ENCODE measurements at places on chromosomes 2 and 18.

DNA sequence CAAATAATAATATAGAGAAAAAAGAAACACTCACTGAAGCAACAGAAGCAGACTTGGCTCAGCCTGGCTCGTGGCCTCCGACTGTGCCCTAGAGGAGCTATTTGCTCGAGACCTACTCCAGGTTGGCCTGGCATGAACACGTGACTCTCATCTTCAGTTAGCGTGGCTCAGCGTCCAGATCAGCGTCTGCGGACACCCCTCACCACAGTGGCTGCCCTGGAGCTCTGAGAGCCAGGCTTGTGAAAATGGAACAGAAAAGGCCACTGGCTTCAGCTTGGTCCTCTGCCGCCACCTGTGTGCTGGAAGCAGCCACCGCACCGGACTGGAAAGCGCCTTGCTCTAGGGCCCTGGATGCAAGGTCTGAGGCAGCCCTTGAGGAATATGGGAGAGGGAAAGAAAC, 1184.0 kb upstream of the GYPC start:
- no peak for DNase-seq

GRCh38 chr18:849021-849420, 37.0 kb upstream of the YES1 start:
- DNase-seq = no peak

GRCh38 chr18:55687106-55687505, 99.1 kb upstream of the TCF4 start:
- DNase-seq = no peak

DNA sequence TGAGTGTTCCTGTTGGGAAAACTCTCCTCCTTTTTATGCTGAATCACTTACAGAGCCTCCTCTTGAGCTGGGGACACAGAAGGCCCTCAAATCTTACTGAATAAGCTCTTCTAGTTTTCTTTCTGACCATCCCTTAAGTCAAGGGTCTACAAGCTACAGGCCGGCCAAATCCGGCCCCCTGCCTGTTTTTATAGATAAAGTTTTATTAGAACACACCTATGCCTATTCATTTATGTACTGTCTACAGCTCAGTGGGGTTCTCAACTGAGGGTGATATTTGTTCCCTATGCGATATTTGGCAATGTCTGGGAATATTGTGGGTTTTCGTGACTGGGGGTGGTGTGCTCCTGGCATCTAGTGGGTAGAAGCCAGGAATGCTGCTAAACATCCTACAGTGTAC, 14.0 kb downstream of the CDC42EP3 start:
- DNase-seq = no peak

DNA sequence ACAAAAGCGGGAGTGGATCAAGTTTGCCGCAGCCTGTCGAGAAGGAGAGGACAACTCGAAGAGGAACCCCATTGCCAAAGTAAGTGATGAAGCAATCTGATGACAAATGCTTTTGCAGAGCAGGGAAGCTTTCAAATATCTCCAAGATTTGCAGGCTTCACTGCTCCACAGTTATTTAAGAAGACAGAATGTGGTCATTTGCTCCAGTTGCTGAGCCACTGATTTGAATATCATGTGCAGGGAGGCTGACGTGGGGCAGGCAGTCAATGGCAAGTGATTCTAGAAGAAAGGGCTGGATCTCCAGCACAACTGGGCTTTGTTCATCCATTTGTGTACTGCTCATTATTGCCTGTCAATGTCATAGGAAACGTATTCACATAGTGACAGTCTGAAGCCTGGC, 10.2 kb downstream of the DSG4 start:
- no peak for DNase-seq

DNA sequence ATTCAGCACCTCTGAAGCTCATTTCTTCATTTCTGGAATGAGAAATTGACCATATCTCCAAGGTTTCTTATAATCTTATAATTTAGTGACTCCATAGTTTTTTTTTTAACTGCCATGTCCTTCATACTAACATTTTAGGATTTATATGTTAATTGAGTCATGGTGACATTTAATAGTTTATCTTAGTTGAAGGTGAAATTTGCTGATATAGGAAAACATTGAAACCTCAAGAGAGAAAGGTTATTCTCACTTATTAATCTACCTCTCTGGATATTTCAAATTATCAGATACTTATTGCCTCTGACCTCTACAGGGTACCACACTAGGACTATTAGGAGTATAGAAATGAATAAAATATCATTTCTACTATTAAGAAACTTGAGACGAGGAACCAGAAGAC, 499.0 kb downstream of the NUP35 start:
- no peak for DNase-seq

GRCh38 chr2:28565033-28565432, 69.2 kb downstream of the PLB1 start:
- DNase-seq = no peak

- DNase-seq = no peak
Observed at GRCh38 chr2:37109523-37109922, 25.2 kb downstream of the GPATCH11 start.

GRCh38 chr2:188997263-188997662, 23.1 kb downstream of the COL3A1 start:
- no peak for DNase-seq

DNA sequence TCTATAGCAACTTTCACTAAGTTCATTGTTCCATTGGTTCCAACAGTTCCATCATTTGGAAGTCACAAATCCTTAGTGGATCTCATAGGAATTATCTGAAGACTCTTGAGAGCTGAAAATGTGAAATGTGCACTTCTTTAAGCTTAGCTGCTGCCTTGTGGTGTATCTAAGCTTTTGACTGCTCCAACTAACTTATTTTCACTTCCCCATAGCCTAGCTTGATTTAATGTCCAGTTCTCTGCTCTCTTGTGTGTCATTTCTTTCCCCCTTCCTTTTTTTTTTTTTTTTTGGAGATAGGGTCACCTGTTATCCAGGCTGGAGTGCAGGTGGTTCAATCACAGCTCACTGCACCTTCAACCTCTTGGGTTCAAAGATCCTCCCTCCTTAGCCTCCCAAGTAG, 34.9 kb upstream of the CD302 start:
- no peak for DNase-seq
